Right hindlimb (tissue), 1 donor: ENCODE measurements at places on chromosomes 12 and 14.

DNA sequence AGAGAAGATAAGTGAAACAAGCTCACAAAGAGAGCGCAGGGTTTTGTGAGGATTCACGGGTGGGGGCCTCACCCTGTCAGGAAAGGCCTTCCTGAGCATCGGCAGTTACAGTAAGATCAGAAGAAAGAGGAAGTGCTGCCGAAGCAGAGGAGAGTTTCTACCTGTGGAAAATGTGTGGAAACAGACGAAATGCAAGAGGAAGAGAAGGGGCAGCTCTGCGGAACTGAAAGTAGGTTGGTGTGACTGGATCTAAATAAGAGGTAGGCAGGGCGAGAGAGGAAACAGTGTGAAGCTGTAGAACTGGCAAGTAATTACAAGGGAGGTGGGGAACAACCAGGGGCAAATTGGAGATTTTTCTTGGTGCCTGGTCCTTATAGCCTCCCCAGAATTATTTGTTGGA is 2.6 kb downstream of the GPR68 start:
- DNase-seq: no peak

DNA sequence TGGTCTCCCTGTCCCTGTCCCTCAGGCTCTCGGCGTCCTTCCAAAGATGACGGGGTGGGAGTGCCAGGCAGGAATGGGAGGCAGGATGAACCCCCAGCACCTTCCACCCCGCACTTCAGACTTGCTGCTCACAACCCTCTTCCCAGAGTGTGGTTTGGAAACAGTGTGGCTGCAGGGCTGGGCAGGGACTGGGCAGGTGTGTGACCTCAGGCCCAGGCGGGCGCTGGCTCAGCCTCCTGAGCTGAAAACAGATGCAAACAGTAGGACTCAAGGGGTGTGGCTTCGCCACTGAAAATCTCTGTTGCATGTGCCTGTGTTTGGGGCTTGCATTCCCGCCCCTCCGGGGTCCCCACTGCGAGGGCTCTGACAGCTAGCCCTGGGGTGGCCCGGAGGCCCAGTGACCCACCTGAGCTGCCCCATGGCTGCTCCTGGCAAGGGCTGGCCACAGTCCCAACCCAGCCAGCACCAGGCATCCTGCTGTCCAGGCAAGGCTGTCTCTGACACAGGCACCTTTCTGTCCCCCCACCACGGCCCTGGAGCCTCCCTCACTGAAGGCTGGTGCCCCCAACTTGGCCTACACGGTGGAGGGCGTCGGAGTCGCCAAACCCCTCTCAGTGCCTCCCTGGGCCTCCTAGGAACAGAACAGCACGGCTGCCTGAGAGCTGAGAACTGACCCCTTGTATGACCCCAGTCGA is 46.1 kb downstream of the BEGAIN start:
- DNase-seq: no peak

DNA sequence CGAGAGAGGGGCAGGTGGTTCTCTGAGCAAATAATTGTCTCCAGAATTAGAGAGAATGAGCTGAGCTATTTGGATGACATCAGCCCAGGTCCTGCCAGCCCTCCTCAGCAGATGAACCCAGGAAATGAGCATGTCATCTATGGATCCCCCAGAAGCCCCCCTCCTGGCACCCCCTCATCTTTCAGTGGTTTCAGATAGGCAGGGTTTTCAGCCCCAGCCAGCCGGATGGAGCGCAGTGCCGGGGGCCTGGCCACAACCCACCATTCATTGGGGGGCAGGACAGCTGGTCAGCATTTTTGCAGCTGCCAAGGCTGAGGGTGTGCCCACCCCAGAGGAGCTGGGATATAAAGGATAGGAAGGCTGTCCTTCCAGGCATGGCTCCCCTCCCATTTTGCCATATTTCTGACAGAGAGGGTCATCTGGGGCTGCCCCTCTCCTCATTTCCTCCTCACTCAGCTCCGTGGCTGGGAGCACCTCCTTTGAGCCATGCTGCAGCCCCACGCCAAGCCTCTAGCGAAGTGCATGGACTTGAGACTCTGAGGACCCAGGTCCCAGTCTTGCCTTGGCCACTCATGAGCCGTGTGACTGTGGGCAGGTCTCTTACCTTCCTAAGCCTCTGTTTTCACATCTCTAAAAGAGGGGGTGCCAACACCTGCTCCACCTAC is 6.0 kb upstream of the KRT71 start:
- DNase-seq: peak; percentile 47

- no peak for DNase-seq
These were observed 5.9 kb downstream of the DGLUCY start for GRCh38 chr14:91119556-91120311.

DNA sequence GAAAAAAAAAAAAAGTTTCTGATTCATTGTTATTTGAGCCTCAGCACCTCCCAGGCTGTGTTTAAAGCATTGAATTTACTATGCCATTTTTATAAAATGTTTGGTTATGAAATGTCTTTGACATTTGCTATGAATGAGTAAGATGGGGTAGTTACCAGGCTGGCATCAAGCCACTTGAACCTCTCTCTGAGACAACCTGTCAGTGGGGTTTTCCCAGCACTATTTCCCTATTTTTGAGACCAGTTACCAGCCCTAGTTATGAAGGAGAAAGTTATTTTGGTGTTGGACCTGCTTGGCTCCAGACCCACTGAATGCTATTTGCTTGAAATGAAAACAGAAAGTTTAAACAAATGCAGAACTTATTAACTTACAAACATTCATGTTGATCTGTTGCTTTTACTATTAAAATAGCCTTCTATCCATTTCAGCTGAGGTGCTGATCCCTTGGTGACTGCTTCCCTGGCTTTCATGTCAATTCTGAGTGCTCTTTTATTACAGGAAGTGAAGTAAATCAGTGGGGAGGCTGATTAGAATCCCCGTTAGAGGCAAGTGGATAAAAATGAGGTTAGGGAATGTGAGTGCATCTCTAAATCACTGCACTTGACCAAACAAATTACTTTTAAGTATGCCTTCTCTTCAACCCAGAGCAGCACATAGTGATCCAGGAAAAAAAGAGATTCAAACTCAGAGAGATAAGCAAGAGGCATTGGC is 37.8 kb downstream of the LLPH start:
- DNase-seq: no peak

GRCh38 chr12:16159571-16159970 is 117.9 kb downstream of the SLC15A5 start:
- DNase-seq: no peak

- no peak for DNase-seq
These were observed 77.4 kb downstream of the FBXL14 start for GRCh38 chr12:1517007-1517406.

GRCh38 chr14:22474730-22475351 is 114.2 kb downstream of the DAD1 start:
- DNase-seq: no peak

DNA sequence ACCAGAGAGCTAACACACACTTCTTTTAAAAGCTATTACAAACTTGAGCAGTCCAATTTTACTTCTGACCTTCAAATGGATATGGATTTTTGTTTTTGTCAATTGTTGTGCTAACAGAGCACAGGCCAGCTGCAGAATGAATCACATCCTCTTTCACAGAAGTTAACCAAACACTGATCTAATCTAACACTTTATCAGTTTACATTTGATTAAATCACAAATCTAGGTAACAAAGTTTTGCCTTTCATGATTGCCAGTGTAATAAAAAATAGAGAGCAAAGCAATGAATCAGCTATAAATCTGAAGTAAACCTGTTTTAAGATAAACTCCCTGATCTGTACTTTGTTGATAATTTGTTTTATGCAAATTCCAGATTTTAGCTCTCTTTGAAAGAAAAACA is 273.1 kb upstream of the RGS6 start:
- DNase-seq: no peak

DNA sequence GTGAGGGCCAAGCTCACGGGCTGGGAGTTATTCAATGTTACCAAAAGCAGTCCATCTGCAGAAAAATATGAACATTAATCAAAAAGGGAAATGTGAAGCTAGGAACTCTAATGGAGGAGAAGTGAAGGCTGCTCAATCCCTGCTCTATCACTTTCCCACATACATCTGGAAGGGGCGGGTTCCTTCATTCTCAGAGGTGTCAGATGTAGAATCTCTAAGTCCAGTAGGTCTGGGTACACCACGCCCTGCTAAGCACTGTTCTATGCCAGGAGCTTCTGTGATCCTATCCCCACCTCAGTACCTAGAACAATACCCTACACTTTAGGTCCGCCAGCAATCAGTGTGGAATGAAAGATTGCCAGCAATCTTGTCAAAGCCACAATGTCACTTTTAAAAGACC is 37.0 kb upstream of the ANO2 start:
- no peak for DNase-seq

DNA sequence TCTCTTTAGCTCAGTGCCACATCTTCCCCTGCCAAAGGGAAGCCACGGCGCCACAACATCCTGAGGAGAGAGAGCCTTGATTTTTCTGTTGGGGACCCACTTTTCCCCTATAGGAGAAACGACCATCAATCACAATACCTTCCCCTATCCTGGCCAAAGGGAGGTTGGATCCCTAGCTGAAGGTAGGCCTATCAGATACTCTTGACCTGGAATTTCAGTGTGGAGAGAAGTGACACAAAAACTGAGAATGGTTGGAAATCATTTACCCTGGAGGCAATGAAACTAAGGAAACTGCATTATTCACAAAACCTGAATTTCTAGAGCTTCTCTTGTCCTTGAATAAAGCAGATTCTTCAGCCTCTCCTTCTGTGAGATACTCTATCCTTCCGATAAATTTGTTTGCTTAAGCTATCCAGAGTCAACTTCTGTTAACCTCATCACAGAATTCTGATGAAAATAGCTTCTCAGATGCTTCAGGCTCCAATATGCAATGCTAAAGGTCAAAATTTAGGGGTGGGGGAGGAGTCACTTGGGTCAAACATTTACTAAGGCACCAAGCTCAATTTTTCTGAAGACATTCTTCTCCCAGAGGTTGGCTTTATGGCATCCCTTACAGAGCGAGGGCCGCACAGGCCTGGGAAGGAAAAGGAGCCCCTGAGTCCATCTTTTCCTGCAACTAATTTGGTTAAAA is 27.0 kb upstream of the DUSP6 start:
- no peak for DNase-seq

DNA sequence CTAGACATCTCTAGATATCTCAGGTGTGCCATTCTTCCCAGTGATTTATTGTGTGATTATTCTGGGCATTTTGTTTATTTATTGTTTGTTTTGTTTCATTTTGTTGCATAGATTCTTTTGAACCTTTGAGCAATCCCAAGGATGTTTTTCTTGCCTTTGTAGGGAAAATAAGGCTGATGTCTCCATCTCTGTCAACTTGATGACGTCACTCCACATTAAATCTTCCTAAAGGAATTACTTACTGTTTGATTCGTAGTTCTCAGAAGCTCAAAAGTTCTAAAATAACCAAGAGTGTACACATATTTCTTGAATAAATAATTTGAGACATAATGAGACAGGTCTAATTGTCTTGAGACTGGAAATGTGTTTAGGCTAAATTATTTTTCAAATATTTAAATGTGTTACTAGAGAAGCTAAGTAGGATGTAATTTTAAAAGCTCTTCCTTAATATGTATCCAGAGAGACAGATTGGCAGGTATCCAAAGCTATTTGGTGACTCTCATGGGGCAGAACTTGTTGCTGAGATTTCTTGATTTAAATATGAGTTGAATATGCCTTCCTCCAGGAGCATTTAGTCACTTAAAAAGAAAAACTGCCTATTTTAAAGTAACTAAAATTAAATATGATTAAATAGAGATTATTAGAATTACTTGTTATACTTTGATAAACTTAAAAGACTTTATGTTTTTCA is 128.7 kb downstream of the CNTN1 start:
- DNase-seq: no peak

DNA sequence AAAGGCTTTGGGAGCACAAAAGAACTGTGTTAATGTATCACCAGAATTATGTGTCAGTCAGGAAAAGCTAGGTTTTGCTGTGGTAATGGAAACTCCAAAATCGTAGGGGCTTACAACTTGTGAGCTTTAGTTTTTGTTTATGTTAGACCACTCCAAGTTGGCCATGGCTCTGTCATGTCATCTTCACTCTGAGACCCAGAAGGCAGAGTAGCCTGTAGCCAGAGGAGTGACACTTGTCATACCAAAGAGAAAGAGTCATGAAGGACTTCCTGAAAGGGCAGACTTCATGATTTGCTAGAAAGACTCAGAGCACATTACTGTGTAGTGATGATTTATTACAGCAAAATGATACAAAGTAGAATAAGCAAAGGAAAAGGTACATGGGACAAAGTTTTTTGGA is 133.6 kb upstream of the SSTR1 start:
- no peak for DNase-seq

- no peak for DNase-seq
These were observed 51.6 kb downstream of the DERA start for GRCh38 chr12:15962760-15963159.

- no peak for DNase-seq
These were observed 590.5 kb upstream of the LRFN5 start for GRCh38 chr14:41016213-41016612.

DNA sequence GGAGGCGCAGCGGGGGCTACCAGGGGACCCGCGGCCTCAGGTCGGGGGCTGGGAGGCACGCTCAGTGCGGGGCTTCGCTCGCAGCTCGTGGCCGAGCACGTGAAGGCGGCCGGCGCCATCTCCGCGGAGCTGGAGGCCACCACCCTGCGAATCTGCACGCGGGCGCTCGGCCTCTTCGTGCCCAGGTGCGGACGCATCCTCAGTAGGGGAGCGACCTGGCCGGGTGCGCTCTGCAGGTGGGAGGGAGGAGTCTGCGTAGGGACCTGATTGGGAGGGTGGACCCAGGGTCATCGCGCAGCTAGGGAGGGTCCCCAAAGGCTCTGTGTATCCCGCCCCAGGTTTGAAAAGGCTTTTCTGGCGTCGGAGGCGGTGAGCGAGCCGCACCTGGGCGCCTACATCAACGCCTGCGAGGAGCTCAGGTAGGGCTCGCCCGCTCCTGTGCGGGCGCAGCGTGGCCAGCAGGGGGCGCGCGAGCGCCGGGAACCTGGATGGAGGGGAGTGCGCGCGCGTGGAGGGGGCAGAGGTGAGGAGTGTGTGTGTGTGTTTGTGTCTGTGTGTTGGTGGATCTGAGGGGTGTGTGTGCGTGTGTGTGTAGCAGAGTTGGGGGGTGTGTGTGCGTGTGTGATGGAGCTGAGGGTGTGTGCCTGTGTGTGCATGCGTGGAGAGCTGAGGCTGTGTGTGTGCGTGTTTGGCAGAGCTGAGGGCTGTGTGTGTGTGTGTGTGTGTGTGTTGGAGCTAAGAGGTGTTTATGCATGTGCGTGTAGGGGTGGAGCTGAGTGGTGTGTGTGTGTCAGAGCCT is 10.3 kb downstream of the EXOC3L4 start:
- peak; percentile 73 for DNase-seq

- DNase-seq: no peak
These were observed 118.0 kb downstream of the TBX5 start for GRCh38 chr12:114287821-114288525.

GRCh38 chr12:88896958-88897357 is 316.7 kb upstream of the KITLG start:
- no peak for DNase-seq
